Omental fat pad (tissue), 4 donors: ENCODE measurements at places on chromosomes 16 and 17.

- no peak for DNase-seq
Measured at GRCh38 chr16:61721544-61721943, 314.7 kb downstream of the CDH8 start.

GRCh38 chr17:42294469-42295398, 6.4 kb downstream of the STAT5A start:
- no peak for DNase-seq

DNA sequence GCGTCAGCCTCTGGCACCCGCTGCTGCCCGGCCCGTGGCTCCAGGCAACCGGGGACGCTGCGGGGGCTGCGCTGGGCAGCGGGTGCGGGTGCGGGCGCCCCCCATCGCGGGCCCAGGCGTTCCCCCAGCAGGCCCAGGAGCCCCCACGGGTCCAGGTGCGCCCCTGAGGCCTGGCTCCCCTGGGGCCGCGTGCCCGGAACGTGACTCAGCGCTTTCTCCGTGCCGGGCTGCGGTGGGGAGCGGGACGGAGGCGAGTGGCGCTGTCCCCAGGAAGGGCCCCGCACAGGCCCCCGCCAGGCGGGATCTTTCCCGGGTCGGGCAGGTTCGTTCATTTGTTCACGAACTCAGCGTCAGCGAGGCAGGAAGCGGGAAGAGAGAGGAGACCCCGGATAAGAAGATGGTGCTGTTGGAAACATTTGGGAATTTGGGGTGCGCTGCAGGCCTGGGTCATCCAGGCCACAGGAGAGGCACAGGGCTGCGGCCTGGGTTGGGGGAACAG, 18.4 kb upstream of the EXOC7 start:
- no peak for DNase-seq

- DNase-seq: no peak
Measured at GRCh38 chr17:80272366-80272765, 11.7 kb downstream of the RNF213 start.

- no peak for DNase-seq
Measured at GRCh38 chr16:23968176-23968575, 132.4 kb downstream of the PRKCB start.

DNA sequence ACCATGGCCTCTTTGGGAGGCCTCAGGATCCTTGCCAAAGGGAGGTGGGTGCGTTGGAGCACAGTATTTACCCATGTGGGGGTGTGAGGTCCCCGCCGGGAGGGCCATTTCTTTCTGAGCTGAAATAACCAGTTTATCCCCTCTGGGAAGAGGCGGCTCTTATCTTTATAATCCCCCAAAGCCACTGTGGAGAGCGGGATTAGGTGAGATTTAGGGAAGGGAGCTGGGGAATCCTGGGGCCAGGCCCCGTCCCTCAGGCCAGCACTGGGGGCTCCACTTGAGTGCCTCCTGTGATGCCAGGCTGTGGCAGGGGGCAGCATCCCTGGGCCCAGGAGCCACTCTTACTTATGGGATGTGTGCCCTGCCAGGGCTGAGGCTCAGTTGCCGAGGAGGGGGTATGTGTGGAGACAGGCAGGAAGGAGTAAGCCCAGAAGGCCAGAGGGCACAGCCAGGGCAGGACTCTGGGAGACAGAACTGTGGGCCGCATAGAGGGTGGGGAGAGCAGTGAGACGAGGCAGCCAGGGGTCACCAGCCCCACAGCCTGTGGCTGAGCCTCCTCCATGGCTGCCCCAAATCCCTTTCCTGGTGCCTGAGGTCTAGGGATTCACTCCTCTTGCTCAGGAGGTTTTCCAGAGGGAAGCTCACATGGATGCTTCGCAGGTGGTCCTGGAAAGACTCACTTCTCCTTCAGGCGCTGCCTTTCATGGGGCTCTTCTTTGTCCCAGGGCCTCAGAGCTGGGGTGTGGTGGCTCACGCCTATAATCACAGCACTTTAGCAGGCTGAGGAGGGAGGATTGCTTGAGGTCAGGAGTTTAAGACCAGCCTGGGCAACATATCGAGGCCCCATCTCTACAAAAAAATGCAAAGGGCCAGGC, 25.0 kb downstream of the TMEM94 start:
- DNase-seq: no peak

DNA sequence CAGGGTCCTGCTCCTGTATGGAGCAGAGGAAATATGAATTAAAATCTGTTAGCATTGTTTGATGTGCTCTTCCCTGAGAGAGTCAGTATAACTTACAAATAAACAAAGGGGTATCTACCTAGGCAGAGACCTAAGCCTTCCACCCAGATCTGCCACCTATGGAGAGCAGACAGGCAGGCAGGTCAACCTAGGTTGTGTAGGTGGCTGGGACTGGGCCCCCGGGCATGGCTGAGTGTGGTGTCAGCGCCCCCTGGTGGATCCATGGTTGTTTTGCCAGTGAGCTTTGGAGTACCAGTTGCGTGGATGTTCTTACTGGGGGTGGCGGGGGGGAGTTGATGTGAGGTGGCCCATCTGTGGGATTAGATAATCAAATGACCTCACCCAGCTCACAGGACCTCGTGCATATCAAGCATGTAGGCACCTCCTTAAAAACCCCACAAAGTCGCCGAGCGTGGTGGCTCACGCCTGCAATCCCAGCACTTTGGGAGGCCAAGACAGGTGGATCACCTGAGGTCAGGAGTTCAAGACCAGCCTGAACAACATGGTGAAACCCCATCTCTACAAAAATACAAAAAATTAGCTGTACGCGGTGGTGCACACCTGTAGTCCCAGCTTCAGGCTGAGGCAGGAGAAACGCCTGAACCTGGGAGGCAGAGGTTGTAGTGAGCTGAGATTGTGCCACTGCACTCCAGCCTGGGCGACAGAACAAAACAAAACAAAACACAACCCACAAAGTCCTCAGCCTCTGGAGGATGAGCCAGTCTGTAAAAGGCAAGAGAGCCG, 17.6 kb downstream of the DUS2 start:
- DNase-seq: peak; percentile 92

DNA sequence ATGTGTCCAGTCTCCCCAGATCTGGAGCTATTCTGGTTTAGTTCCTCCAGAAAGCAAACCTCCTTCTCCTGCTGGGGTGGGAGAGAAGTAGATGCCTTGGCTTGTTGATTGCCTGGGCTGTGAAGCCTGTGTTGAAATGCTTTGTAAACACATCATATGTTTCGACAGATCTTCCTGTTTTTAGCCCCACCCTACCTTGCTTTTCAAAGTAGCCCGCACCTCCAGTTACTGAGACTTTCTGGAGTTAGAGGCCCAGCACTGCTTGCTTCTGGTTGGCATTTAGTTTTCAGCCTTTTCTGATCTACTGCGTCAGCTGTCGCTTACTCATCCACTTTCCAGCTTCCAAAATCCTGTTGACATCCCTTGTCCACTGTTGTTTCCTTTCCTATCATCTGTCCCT, 17.9 kb upstream of the NDEL1 start:
- no peak for DNase-seq

- DNase-seq: no peak
Measured at GRCh38 chr17:77466596-77467223, 325.9 kb downstream of the SEC14L1 start.

GRCh38 chr16:82005027-82005830, 6.0 kb downstream of the SDR42E1 start:
- no peak for DNase-seq

- DNase-seq: no peak
Measured at GRCh38 chr17:13921841-13922776, 147.2 kb upstream of the COX10 start.

DNA sequence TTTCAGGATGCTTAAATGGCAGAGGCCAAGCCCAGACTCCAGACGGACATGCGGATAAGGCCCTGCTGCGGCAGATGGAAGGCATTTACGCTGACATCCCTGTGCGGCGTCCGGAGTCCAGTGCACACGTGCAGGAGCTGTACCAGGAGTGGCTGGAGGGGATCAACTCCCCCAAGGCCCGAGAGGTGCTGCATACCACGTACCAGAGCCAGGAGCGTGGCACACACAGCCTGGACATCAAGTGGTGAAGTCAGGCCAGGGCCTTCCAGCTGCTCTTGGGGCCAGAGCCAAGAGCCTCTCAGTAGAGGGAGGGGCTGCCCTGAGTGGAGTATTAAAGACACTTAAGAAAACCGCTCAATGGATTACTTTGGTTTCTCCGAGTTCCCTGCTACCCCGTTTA, 29.4 kb downstream of the NARF start:
- no peak for DNase-seq

DNA sequence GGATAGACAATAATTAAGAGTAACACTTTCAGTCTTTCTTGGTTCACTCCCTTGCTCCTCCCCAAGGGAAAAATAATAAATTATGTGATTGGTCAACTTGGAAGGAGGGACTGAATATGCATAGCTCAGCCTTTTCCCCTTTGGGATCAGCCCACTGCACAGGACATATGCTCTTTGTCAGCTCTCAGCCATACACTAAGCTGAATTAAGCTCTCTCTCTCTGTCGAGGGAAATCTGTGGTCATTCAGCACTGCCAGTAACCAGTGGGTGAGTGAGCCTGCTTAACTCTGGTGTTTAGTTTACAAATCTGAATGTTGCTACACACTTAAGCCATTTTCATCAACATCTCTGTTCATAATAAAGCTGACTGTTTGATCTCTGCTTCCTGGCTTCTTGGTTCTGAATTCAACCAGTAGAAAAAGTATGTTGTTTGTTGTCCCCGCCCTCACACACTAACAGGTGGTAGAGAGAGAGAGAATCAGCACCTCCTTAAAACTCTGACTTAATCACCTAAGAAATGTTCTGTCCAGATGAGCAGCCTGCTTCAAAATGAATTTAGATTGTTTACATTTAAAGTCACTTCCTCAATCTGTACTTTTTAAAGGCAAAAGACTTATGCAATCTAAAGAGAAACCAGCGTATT, 102.3 kb upstream of the C17orf78 start:
- no peak for DNase-seq

DNA sequence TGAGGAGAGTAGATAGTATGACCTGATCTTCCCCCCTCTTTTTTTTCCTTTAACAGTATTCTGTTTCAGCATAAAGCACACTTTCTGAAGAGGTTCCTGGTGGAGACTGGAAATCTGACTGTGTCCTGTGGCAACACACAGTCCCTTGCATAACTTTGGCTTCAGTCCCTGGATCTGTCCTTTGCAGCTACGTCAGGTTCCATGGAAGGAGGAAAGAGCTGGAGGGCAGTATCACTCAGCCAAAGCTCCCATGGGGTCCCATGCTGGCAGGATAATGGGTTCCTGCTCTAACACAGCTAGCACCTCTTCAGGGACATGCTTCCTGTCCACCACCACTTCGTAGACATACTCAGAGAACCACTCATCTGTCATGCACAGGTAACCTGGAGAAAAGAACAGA, 13.3 kb upstream of the SLC6A4 start:
- DNase-seq: no peak

DNA sequence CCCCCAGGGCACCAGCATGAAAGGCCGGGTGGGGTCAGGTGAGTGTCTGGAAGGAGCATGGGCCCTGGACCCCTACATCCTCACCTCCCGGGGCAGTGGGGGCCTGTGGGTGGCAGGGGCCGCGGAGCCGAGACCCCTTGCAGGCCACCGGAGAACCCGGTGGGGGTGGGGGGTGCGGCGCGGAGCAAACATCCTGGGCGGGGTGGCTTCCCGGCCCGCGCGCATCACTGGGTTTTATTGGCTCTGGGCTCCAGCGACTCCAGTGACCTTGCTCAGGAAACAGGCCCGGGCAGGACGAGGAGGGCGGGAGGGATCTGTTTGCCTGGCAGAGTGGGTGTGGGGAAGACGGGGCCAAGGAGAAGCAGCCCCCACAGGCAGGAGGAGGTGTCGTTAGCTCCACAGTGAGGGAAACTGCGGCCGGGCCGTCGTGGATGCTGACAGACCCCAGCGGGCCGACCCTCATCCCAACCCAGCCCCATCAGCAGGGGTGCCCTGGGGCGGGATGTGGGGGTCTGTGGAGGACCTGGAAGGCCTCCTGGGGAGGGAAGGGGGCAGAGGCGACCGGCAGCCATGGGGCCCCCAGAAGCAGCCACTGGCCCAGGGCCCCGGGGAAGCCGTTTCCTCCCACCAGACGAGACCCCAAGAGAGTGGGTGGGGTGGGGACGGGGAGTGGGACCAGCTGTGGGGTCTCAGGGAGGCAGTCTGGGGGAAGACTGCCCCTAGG, 10.6 kb downstream of the SSTR5 start:
- DNase-seq: no peak

GRCh38 chr17:71503710-71504465, 616.9 kb upstream of the SOX9 start:
- no peak for DNase-seq

DNA sequence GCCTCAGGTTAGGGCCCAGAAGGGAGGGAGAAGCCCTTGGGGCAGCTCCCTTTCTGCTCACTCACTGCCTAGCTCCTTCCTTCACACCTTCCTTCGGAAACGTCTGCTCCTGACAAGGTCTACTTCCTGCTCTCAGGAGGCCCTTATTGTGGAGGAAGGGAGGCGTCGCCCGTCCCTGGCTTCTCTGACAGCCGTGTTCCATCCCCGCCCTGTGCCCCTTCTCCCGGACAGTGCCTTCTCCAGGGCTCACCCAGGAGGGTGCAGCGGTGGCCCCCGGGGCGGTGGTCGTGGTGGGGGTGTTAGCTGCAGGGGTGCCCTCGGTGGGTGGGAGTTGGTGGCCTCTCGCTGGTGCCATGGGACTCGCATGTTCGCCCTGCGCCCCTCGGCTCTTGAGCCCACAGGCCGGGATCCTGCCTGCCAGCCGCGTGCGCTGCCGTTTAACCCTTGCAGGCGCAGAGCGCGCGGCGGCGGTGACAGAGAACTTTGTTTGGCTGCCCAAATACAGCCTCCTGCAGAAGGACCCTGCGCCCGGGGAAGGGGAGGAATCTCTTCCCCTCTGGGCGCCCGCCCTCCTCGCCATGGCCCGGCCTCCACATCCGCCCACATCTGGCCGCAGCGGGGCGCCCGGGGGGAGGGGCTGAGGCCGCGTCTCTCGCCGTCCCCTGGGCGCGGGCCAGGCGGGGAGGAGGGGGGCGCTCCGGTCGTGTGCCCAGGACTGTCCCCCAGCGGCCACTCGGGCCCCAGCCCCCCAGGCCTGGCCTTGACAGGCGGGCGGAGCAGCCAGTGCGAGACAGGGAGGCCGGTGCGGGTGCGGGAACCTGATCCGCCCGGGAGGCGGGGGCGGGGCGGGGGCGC, 231.9 kb downstream of the SEC14L1 start:
- DNase-seq: no peak

- no peak for DNase-seq
Measured at GRCh38 chr17:73011016-73011486, 81.4 kb downstream of the SLC39A11 start.

GRCh38 chr16:57125376-57125775, 33.0 kb downstream of the CPNE2 start:
- no peak for DNase-seq

DNA sequence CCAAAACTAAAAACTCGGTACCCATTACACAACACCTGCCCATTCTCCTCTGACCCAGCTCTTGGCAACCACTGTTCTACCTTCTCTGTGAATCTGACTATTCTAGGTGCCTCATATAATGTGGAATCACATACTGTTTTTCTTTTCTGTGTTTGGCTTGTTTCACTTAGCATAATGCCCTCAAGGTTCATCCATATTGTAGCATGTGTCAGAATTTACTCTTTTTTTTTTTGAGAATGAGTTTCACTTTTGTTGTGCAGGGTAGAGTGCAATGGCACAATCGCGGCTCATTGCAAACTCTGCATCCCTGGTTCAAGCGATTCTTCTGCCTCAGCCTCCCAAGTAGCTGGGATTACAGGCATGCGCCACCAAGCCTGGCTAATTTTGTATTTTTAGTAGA, 59.5 kb upstream of the RBL2 start:
- no peak for DNase-seq
